Activated CD4-positive, alpha-beta T cell treated with anti-CD3 and anti-CD28 coated beads, Interleukin-10, Interleukin-2, amounts not matched to agents 100 ng/mL and 50 ng/mL, durations not matched to agents 16 hours and 8 hours (primary cell): ENCODE measurements at places on chromosomes 1 and 21.
A peak's percentile ranks its signal among the peaks of the same experiment; 100 is the strongest.

- DNase-seq = peak; percentile 31
Measured at GRCh38 chr1:196651637-196652215, at the start of gene CFH. CFH (plus strand) TSS chr1:196652043; CDS start chr1:196652118, 75 bp downstream.

GRCh38 chr1:87213135-87213515 is 115.6 kb upstream of the LMO4 start:
- DNase-seq = no peak

GRCh38 chr1:160307118-160307791 is 22.3 kb upstream of the PEX19 start:
- no peak for DNase-seq

- no peak for DNase-seq
Measured at GRCh38 chr1:93640656-93641440, 40.8 kb downstream of the BCAR3 start.

DNA sequence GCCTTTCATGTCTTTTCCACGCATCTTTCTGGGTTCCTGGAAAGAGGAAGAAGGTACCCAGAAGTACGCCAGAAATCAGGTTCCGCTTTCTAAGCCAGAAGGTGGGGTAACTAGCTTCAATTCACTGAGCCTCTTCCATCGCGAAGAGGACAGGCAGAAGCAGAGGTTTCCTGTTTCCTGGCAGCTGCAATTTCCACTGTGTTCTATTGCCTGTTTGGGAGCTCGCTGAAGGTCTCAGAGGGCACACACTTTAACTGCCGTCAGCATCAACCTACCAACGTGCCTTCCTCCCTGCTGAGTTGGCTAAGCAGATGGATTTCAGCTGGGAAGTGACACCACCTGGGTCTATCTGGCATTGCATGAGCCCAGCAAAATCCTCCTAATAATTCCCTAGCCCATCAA is 10.0 kb downstream of the NCF2 start:
- peak; percentile 26 for DNase-seq

DNA sequence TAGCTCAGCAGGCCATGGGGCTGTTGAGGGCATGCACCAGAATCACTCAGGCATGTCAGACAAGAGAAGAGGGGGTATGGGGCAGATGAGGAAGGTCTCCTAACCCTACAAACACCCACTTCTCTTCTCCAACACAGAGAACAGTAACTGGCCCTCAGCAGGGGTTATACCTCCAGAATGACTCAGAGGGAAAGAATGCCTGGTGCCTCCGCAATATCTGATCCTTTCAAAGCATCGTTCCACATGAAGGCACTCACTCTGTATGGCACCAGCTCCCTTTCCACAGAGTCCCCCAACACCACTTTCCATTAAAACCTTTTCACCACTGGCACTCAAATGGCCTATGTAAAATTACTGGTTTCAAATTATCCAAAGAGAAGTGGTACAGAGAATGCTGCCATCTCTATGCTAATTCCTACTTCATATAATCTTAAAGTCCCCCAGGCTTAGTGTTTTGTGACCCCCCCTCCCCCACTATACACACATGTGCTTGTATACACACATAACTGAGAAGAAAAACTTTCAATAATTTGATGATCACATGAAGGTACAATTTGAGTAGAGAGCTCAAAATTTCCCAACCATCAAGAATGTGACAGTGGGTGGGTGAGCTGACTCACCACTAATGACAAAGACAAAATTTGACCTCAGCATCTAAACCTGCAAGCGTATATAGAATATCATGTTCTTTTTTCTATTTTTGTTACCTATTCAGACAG is 91.5 kb downstream of the SIPA1L2 start:
- no peak for DNase-seq

DNA sequence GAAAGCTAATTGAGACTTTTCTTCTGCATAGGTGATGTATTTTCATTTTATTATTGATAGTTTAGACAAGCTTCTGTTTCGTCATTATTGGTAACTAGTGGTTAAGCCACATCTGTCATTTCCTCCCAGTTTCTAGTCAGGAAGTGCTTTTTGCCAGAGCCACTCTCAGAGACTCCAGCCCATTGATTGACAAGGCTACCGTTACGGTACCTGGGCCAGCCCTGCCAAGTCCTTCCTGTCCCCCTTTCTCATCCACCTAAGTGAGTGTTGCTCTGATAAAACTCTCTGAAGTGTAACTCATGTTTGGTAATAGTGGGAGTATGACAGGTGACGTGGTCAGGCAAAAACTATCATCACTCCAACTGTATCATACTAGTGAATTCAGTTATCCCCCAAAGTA is 29.6 kb upstream of the AGL start:
- DNase-seq = peak; percentile 75

DNA sequence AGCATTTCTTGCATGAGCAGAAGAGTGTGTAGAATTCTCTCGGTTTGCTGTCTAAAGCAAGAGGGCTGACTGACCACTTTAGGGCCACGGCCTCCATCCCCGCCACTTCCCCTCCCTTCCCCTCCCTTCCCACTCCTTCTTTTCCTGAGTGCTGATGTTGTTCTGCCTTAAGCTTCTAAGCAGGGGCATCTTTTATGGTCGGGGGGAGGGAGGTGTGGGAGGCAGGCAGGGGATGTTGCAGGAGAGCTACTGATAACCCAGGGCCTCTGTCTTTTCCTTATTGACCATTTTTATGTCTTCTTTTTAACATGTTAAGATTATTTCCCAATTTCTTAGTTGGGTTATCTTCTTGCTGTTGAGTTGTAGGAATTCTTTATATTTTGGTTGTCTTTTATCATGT is 15.1 kb downstream of the USP25 start:
- no peak for DNase-seq

- DNase-seq = peak; percentile 17
Measured at GRCh38 chr1:79353224-79353623, 346.7 kb upstream of the ADGRL4 start.

DNA sequence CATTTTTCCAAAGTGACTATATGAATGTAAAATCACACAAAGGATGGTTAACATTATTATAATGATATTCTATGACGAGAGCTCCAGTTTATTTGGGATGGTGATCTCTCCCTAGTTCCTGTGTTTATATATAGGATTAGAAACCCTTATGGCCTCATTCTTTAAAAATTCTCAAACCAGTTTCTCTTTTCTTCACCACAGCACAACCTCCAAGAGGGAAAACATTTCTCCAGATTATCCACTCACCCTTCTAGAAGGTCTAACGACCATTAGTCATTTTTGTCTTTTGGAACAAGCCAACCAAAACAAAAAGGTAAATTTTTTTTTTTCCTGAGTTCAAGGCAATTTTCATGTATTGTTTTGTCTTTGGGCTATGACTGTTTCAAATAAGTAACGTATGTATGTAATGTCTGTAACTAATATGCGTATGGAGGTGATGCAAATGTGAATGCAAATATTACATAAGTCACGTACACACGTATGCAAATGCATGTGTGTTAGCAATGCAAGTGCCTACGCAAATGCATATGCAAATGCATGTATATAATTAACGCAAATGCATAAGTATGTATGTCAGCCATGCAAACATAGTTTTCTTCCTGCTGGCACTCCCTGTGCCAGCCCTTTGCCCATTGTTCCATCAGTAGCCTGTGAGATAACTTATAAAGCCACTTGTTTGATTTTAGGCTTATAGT is 72.5 kb upstream of the MORC3 start:
- no peak for DNase-seq

DNA sequence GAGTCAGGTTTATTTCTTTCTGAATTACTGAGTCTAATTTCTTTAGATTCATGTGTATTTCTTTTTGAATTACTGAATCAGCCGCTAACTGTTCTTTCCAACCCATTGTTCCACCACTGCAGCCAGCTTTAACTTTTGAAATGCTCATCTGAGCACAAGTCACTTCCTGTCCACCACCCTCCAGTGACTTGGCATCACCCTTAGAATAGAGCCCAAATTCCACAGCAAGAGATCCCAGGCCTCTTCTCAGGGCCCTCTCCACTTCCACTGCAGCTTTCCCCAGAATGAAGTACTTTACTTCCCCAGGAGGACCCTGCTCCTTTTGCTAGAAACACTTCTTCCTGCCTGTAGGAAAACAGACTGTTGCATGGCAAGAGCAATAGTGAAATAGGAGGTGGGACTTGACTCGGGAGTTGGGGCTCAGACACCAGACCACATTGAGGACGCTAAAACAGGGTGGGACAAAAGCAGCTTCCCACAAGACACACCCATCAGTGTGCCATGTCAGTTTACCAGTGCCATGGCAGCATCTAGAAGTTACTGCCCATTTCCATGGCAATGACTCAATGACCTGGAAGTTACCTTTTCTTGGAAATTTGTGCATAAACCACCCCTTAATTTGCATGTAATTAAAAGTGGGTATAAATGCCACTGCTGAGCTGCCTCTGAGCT is 56.5 kb upstream of the ADAR start:
- no peak for DNase-seq

DNA sequence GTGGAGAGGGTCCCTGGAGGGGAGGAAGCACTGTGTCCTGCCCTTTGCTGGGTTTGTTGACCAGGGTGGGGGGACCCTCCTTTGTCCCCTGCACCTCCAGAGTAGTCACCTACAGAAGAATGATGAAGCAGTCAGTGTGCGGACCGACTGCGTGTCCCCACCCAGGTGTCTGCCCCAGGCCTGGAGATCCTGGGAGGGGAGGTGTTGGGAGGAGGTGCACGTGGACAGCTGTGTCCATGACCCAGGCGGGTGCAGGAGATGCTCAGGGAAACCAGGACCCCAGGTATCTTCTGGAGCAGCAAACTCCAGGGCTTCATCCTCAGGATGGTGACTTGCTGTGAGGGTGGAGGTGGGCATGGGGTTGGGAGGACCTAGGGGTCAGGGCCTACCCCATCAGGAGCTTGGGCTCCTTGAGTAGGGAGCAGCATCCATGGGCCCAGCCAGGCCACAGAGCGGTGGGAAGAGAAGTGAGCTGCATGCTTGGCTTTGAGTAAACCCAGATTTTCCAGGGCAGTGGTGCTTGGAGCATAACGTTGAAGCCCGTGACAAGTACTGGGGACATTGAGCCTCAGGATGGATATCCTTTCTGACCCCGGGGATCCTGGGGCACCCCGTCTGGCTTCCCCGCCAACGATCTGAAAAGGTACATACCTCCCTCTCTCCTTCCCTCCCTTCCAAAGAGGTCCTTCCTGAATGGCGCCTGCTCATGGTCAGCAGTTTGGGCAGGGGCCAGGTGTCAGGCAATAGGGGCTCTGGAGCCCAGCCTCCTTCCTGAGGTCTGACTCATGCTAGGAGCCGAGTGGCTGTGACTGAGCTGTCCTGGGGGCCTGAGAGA is 13.7 kb downstream of the ACTRT2 start:
- no peak for DNase-seq

- DNase-seq = no peak
Measured at GRCh38 chr1:45767035-45767434, 16.6 kb upstream of the IPP start.

GRCh38 chr1:205199931-205200299 is 11.6 kb downstream of the DSTYK start:
- DNase-seq = no peak

DNA sequence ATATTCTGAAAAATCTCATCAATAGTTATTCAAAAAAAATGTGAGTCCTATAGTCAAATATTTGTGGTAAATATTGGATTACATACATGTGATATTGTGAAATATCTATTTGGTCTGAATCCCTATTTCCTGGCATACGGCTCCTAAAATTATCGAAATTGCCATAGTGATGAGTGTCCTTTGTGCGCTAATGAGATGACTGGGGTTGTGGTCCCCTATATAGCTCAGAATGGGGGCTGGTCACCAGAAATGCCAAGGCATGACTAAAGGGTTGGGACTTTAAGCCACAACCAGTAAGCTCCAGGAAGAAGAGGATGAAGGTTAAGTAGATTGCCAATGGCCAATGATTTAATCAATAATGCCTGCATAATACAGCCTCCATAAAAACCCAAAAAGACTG is 610.2 kb upstream of the CHRM3 start:
- DNase-seq = no peak
